ENCODE measurements at places on chromosomes 6 and 20.
A peak's percentile ranks its signal among the peaks of the same experiment; 100 is the strongest.

GRCh38 chr20:51930775-51931174 is 128.5 kb upstream of the SALL4 start:
- H3K36me3 ChIP-seq: no peaks in the 10 kb centered on the region
- H3K27ac ChIP-seq: peak overlapping the region; percentile 62
- peak; percentile 50 for DNase-seq

GRCh38 chr6:64012351-64013001 is 376.9 kb downstream of the PHF3 start:
- H3K4me3 ChIP-seq: no peak overlapping the region
- H3K27me3 ChIP-seq: no peaks in the 10 kb centered on the region
- H3K36me3 ChIP-seq: no peaks in the 10 kb centered on the region
- H3K27ac ChIP-seq: no peak overlapping the region

GRCh38 chr6:34147906-34148630 is 2.2 kb upstream of the GRM4 start:
- H3K4me3 ChIP-seq: no peak overlapping the region
- H3K27me3 ChIP-seq: no peaks in the 10 kb centered on the region
- no peak for DNase-seq
- H3K27ac ChIP-seq: no peak overlapping the region
- peaks cover 5% of the 10 kb centered on the region for H3K4me1 ChIP-seq

DNA sequence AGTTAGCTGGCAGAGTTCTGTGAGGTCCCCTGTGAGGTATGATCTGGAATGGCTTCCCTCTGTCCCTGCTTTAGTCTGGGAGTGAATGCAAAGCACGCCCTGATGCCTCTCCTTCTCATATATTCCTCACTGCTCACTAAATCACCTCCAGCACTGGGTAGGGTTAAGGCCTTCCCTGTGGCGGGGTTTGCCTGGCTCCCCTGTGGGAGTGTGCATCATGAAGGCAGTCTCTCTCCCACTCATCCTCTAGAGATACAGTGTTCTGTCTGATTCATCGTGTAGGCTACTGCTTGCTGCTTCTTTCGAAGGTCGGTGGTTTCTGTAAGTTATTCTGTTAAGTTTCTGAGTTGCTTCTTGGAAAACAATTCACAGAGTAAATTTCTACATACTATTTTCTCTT is 420.0 kb upstream of the EYS start:
- no peak overlapping the region for H3K27ac ChIP-seq
- H3K27me3 ChIP-seq: no peaks in the 10 kb centered on the region
- H3K4me3 ChIP-seq: no peak overlapping the region
- no peak for DNase-seq

- no peaks in the 10 kb centered on the region for H3K36me3 ChIP-seq
- H3K27me3 ChIP-seq: no peaks in the 10 kb centered on the region
- no peak overlapping the region for H3K27ac ChIP-seq
- no peak overlapping the region for H3K4me3 ChIP-seq
Measured at GRCh38 chr20:23156170-23156841, 70.2 kb upstream of the CD93 start.

- no peaks in the 10 kb centered on the region for H3K36me3 ChIP-seq
- H3K27me3 ChIP-seq: no peaks in the 10 kb centered on the region
- no peak overlapping the region for H3K27ac ChIP-seq
- no peak for DNase-seq
Measured at GRCh38 chr6:33984466-33985312, 161.2 kb downstream of the GRM4 start.

GRCh38 chr20:37882961-37883712 is 19.8 kb upstream of the VSTM2L start:
- no peaks in the 10 kb centered on the region for H3K4me1 ChIP-seq
- H3K36me3 ChIP-seq: no peaks in the 10 kb centered on the region
- no peak overlapping the region for H3K27ac ChIP-seq
- no peaks in the 10 kb centered on the region for H3K27me3 ChIP-seq

- DNase-seq: no peak
- H3K27ac ChIP-seq: peak overlapping the region; percentile 67
- H3K4me3 ChIP-seq: no peak overlapping the region
- no peaks in the 10 kb centered on the region for H3K27me3 ChIP-seq
- peaks cover 19% of the 10 kb centered on the region for H3K4me1 ChIP-seq
Measured at GRCh38 chr20:51695574-51696303, 72.5 kb downstream of the ATP9A start.

DNA sequence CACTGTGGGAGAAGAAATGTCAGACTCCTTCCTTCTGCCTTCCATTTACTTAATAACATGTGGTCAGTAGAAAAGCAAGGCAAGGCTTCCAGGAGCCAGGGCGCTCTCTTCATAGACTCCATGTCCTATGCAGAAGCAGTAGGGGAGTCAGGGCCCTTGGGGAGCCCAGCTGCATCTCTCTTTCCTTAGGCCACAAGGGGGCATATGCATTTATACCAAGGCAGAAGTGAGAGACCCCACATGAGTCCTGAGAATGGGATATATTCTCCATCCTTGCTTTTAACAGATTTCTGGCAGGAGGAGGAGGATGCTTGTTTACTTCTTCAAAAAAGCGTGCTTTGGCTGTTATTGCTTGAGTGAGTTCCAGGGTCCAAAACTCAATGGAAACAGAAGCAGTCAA is 198.5 kb downstream of the HIVEP2 start:
- no peak overlapping the region for H3K27ac ChIP-seq
- H3K4me1 ChIP-seq: no peaks in the 10 kb centered on the region
- DNase-seq: no peak

DNA sequence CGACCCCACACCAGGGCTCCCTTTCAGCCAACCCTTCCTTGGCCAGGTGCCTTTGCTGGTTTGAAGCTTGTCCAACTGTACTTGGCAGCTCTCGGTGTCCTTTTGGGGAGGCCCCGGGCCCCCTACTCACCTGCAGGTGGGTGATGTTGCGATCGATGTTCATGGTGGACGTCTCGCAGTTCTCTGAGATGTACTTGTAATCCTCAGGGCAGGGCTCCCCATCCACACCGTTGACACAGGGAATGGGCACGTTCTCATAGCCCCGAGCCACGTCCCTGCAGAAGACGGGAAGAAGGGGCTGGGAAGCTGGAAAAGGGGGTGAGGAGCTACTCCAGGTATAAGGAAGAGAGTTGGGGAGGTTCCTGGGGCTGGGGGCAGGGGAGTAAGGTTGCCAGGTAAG is 4.9 kb upstream of the SLC44A4 start:
- H3K4me1 ChIP-seq: no peaks in the 10 kb centered on the region
- H3K4me3 ChIP-seq: no peak overlapping the region
- no peak for DNase-seq
- H3K27ac ChIP-seq: no peak overlapping the region
- H3K36me3 ChIP-seq: no peaks in the 10 kb centered on the region

GRCh38 chr6:44404022-44404714 is 16.7 kb downstream of the CDC5L start:
- H3K27me3 ChIP-seq: no peaks in the 10 kb centered on the region
- no peaks in the 10 kb centered on the region for H3K4me1 ChIP-seq
- no peak for DNase-seq
- H3K4me3 ChIP-seq: no peak overlapping the region
- peaks cover 41% of the 10 kb centered on the region for H3K36me3 ChIP-seq
- no peak overlapping the region for H3K27ac ChIP-seq

GRCh38 chr6:170147832-170148708 is 142.8 kb downstream of the DLL1 start:
- no peak overlapping the region for H3K27ac ChIP-seq
- peaks cover 9% of the 10 kb centered on the region for H3K4me1 ChIP-seq
- no peak overlapping the region for H3K4me3 ChIP-seq
- DNase-seq: no peak

DNA sequence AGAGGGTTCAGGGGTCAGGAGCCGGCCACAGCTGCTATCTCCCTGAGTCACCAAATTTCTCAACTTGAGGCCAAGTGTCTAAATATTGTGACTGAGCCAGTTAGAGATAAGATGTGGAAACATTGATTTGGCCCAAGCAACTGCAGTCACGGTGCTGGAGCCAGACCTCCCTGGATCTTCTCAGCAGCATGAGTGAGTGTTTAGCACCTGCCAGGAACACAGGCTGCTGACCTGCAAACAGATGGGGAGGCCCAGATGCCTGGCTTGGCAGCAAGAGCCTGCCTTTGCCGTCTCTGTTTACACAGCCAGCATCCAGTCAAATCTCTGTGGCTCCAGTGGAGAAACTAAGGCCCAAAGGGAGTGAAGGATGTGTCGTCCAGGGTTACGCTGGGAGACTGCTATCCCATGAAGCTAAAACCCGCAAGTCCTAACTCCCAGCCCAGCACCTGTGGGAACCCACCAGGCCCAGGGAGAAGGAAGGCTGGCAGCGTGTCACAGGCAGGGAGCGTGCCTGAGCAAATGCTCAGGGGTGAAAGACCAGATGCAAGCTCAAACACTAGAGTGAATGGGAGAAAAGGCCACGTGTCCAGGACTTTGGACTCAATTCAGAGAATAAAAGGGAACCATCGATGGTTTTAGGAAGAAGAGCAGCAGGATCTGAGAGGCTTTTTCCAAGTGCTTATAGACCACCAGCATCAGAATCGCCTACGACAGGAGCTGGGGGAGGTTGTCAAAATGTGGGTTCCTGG is 15.9 kb upstream of the PTGIS start:
- no peaks in the 10 kb centered on the region for H3K36me3 ChIP-seq
- H3K27ac ChIP-seq: peak overlapping the region; percentile 74
- H3K4me3 ChIP-seq: no peak overlapping the region
- H3K27me3 ChIP-seq: no peaks in the 10 kb centered on the region
- peak; percentile 13 for DNase-seq

DNA sequence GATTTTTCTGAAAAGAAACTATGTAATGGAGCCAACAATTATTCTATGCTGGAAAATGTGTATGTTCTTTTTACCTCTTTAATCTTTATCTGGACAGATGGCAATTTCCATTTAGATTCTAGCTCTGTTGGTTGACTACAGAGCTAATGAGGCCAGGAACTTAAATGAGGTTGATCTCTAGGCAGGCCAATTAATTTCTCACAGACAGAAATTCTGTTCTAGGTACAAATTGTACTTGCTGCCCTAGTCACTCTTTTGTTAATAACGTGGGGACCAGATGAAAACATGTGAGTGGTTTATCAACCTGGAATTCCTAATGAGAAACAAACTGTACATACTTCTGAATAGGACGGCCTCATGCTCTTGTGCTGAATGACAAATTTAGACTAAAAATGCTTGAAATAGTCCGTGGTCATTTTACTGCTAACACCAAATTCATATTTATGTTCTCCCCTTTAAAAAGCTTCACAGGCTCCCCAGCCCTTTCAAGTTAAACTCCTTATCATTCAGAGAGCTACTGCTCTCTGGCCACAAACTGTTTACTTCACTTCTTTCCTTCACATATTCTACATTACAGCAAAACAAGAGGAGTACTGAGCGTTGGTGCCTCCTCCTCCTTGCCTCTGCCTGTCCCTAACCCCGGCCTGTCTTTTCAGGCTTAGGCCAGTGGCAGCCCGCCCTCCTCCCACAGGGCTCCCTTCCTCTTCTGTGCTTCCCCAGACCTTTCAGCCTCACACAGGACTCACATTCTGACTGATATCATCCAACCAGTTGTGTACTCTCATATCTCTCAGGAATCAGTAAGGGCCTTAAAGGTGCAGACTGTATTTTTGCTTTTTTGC is 41.4 kb downstream of the DTNBP1 start:
- DNase-seq: no peak
- no peaks in the 10 kb centered on the region for H3K4me1 ChIP-seq
- no peak overlapping the region for H3K27ac ChIP-seq
- H3K36me3 ChIP-seq: no peaks in the 10 kb centered on the region
- no peaks in the 10 kb centered on the region for H3K27me3 ChIP-seq
- no peak overlapping the region for H3K4me3 ChIP-seq

DNA sequence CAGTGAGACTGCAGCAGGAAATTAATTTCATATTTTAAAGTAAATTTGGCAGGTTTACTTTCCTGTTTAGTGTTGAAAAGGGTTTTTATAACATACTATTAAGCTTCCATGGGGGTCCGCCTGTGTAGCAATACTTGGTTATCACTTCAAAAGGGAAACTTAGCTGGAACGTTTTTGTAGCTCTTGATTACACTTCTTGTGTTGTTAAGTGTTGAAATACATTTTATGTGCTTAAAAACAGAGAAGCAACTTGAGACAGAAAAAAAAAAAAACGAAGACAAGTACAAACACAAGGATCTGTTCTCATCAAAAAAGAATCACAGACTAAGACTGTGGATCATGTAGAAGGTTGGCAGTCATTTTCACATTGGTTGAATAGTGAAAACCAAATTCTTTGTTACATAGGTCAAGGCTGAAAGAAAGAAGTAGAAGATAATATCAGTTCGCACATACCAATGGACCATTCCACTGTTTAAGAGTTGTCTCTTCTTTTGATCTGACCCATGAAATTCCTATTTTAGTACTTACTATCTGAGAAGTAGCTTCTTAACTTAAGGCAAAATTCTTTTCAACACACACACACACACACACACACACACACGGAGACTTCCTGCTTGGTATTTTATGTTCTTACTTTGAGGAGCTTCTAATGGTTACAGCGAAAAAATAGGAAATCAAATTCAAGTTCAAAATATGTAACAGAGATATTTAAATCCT is 113.9 kb upstream of the SLC35B3 start:
- no peaks in the 10 kb centered on the region for H3K4me1 ChIP-seq
- H3K4me3 ChIP-seq: no peak overlapping the region
- no peaks in the 10 kb centered on the region for H3K36me3 ChIP-seq
- no peak for DNase-seq

DNA sequence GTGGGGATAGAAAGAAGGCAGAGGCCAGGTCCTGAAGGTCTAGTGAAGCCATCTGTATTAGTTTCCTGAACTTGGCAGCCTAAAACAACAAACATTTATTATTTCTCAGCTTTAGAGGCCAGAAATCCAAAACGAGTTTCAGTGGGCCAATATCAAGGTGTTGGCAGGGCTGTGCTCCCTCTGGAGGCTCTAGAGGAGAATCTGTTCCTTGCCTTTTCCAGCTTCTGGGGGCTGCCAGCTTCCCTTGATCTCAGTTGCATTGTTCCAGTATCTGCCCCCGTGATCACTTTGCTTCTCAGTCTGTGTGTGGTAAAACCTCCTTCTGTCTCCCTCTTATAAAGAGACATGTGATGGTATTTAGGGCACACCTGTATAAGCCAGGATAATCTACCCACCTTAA is 82.4 kb downstream of the MAFB start:
- H3K27ac ChIP-seq: no peak overlapping the region
- H3K4me1 ChIP-seq: no peaks in the 10 kb centered on the region
- H3K27me3 ChIP-seq: no peaks in the 10 kb centered on the region

GRCh38 chr20:31803552-31804291 is 15.4 kb upstream of the MYLK2 start:
- no peaks in the 10 kb centered on the region for H3K4me1 ChIP-seq
- no peaks in the 10 kb centered on the region for H3K27me3 ChIP-seq
- peaks cover 48% of the 10 kb centered on the region for H3K36me3 ChIP-seq

DNA sequence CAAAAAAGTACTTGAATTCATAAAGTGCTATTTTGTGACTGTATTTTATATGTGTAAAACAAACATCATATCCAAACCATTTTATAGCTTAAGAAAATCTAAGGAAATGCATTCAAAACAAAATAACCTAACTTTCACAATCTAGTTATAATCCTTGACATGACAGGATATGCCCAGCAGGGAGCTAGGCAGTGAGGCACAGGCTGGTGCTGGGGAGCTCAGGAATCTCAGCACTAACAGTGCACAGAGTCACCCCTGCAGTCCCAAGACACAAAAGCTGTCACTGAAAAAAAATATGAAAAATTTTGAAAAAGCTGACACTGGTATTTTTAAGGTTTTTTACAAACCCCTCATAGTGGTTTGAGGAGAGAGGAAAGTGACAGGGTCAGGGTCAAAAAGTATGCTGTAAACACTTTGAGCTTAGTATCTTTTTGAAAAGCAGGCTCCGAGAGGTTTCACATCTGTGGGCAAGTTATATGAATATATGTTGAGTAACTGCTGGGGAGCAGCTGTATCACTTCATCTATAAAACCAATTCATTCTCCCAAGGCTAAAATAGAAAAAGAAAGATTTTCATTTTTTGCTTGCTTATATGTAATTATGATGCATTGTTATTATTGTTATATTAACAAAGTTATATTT is 24.1 kb downstream of the LGSN start:
- H3K36me3 ChIP-seq: no peaks in the 10 kb centered on the region
- no peaks in the 10 kb centered on the region for H3K27me3 ChIP-seq
- H3K4me3 ChIP-seq: no peak overlapping the region
- no peaks in the 10 kb centered on the region for H3K4me1 ChIP-seq
- DNase-seq: no peak
- H3K27ac ChIP-seq: no peak overlapping the region
